ENCODE measurements at places on chromosomes 2 and 18.

GRCh38 chr2:216236486-216236885 is 127.3 kb downstream of the XRCC5 start:
- DNase-seq, result no peak

GRCh38 chr2:14702258-14702657 is 69.7 kb downstream of the LRATD1 start:
- DNase-seq, result no peak

DNA sequence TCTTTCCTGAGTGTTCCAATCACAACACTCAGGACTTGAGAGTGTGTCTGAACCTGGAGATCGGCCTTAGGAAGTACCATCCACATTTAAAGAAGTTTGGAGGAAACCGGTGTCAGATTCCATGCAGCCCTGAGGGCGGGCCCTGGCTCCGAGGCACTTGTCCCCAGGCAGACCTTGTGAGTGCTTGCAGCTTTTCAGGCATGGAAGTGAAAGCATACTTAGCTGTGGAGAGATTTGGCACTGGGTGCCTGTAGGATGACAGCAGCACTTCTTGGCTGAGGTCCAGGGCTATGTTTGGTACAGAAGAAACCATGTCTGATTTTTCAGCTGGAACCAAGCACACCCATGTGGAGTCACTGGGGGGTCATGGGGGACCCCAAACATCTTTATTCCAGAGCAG is 230.8 kb downstream of the SEPTIN10 start:
- DNase-seq, result peak; percentile 83

GRCh38 chr2:8229546-8229986 is 452.3 kb upstream of the ID2 start:
- no peak for DNase-seq

DNA sequence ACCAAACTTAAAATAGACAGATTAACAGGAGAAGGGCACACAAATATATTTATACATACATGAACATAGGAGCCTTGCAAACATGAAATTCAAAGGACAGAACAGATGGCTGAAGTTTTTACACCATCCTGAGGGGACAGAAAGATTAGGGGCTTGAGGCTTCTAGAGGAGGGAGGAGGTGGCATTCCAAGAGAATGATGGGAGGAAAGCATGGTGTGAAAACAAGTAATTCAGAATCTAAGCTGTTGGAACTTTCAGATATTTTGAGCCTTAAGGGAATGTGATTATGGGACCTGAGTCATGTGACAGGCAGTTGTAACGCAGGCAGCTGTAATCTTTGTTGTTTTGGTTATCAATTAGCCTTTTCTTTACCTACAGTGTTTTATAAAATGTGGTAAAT is 225.2 kb upstream of the SPOPL start:
- DNase-seq, result no peak
